Fibroblast of upper back skin (primary cell): ENCODE measurements at places on chromosomes 7 and 10.

DNA sequence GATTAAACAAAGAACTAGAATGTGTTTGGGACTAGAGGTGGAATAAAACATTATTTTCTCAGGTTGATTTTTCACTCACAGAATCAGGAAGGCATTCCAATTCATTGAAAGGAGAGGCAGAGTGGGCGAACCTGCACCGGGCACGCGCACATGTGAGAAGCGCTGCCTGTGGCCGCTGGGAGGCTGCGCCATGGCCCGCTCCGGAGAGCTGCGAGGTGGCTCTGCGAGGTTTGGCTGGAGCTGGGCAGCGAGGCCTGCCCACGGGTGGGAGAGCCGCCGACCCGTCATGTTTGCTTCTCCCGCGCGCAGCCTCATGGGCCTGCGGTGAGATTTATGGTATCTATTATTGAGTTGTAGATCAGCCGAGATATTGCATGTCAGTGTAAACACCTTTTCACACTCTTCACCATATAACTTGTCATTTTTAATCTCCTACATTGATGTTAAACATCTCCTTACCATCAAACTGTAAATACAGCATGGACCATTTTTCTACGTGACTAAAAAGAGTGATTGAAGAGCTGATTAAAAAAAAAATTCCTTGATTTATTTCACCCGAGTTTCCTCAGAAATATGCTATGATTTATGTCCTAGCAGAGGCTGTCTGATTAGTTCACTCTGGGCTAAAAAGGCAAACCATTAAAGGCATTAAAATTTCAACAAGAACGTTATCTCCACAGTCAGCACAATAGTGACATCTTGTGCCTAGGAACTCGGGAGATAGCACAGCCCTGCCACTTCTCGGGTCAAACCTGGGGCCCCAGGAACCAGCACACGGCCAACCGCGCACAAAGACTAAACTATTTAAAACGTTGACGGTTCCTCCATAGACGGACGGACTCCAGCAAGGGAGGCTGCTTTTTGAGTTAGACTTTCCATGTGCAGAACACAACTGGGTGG is 96.6 kb upstream of the RNF32 start:
- no peak for DNase-seq

DNA sequence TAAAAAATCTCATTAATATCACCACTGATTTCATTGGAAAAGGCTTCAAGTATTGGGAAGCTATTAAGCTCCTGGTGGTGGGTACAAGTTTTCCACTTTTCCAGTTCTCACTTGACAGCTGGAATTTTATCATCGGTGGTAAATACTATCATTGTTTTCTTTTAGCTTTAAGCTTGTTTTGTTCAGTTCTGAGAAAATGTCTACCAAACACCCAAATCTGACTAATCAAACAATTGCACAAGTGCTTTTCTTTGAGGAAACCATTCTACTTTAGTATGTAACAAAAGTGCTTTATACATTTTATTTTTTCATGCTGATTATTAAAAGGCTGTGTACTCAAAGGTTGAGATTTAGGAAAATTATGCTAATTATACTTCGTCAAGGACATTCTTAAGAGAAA is 7.9 kb downstream of the PRPF18 start:
- no peak for DNase-seq

GRCh38 chr10:30671026-30671616 is 41.6 kb upstream of the LYZL2 start:
- DNase-seq: peak; percentile 82

DNA sequence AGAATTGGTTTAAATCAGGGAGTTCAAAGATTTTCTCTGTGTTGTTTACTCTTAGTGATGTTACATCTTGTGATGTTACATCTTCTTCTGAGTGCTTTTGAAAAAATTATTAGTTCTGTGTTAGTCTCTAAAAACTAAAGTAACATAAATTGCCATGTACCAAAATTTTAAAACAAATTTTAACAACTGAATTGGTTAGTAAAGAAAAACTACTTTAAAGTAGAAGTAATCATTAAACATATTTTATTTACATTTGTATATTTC is 5.2 kb upstream of the IGF2BP3 start:
- no peak for DNase-seq

- DNase-seq: peak; percentile 79
Observed at GRCh38 chr7:22001345-22002004, 55.8 kb upstream of the CDCA7L start.

GRCh38 chr10:76618171-76618570 is 1019.4 kb downstream of the KCNMA1 start:
- no peak for DNase-seq

DNA sequence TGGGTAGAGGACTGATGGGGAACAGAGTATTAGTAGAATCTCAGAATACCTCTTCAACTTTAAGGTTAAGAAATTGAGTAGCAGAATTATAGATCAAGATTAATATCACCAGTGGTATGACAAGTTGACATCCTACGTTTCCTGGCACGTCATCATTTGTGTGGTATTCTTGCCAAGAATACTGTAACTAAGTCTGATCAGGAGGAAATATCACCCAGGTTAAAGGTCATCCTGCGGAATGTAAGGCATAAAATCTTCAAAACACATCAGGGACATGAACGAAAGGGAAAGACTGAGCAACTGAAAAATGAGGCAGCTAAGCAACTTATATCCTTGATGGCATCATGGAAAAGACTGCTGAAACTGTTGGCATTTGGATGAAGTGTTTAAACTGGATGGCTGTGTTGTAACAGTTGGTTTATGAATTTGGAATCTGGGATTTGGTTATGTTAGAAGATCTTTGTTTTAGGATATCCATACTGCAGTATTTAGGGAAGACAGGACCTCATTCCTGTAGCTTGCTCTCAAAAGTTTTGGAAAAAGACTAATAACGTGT is 86.1 kb downstream of the TRIM24 start:
- no peak for DNase-seq
